ENCODE measurements at places on chromosomes 6 and 20.
A peak's percentile ranks its signal among the peaks of the same experiment; 100 is the strongest.

DNA sequence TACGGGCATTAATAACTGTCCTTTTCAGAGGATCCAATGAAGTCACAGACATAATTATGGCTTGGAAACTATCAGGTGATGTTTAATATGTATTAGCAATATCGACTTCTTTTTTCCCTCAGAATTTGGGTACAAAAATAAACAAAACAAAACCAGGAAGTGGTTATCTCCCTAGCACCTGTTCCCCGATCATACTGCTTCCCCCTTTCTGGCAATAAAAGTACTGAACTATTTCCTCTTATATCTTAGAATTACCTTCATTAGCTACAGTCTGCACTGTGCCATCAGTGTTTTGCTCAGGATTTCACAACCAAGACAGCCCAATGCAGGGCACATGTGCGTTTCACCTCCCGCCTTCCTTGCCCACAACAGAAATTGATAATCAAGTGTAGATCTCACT is 216.9 kb upstream of the BTBD3 start:
- DNase-seq = no peak

- no peak for DNase-seq
Observed at GRCh38 chr6:3575166-3575565, 118.3 kb upstream of the SLC22A23 start.

DNA sequence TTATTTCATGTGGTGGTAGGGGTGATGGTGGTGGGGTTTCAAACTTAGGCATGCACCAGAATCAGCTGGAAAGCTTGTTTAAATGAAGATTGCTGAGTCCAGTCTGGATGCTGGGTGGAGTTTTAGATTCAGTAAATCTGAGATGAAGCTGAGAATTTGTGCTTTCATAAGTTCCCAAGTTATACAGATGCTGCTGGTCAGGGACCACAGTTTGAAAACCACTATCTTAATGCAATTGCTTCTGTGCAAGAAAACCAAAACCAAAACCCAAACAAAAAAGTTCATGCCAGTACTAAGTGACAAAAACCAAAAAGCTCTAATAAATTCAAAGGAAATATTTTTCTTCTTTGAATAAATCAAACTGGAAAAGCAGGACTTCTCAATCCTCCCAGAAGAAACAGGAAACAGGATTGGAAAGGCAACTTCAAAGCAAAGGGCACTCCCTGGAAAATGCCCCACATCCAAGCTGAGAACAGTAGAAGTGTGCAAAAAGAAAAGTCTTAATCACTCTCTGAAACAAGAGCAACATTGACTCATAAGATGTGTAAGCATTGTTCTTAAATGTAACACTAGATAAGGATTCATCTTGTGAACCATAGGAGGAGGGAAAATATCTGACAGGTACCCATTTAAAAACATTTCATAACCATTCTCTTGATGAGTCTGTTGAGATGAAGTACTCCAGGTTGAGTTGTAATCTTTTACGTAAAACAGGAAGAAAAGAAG is 481.5 kb upstream of the HSF2 start:
- no peak for DNase-seq

DNA sequence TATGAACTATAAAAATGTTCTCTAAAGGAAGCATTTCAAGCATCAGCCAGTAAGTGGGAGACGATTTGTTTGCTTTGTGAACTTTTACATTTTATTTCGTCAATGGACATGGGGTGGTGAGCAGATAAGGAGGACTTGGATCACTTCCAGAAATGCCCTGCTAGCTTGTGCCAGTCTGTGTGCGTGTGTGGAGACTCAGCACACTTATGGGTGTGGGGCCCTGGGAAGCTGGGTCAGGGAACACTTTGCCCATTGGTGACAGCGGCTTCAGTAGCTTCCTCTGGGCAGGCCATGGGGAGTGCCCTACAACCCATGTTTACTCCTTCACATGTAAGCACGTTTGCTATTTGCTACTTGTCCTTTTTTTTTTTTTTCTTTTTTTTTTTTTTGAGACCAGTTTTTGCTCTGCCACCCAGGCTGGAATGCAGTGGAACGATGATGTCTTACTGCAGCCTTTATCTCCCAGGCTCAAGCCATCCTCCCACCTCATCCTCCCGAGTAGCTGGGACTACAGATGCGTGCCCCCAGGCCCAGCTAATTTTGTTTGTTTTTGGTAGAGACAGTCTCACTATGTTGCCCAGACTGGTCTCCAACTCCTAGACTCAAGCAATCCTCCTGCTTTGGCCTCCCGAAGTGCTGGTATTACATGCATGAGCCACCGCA is 24.2 kb downstream of the PRDM1 start:
- no peak for DNase-seq

GRCh38 chr6:2140438-2141128 is 104.8 kb downstream of the GMDS start:
- no peak for DNase-seq

GRCh38 chr6:13688692-13689196 is 22.9 kb downstream of the RANBP9 start:
- no peak for DNase-seq

- no peak for DNase-seq
Observed at GRCh38 chr6:157982563-157983405, 1.1 kb downstream of the SYNJ2 start.

DNA sequence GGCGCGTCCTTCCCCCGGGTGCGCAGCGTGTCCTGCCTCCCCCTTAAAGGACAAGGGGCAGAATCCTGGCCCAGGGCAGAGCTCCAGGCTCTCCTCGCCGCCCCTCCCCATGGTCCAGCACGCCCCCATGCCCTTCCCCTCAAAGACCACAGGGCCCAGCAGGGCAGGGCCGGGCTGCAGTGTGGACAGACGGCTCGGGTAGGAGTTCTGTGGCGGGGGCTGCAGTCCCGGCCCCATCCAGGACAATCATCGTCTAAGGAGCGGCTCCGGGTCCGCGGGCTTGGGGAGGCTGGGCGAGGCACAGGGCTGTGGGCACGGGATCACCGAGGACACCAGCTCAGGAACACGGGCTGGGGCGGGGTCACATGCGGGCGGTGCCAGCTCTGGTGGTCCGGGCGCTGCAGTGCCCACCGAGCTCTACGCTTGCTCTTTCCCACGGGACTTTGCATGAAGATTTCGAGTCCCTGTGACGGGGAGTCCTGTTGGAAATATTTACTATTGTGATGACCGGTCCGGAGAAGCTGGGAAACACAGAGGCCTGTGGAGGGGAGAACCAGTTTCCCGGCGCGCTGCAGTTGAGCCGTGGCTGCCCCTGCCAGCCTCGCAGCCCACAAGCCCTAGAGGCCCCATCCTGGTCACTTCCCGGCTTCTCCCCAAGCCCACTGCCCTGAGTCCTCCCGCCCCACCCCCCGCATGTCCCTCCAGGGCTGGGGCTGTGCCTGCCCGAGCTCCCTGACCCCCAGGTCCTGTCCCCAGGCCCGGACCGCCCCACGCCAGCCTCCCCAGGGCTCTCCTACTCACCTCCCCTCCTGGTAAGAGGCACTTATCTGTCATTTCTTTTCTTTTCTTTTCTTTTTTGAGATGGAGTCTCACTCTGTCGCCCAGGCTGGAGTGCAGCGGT is 20.6 kb downstream of the SLC17A9 start:
- DNase-seq = no peak

- no peak for DNase-seq
Observed at GRCh38 chr6:70421509-70421908, 8.2 kb downstream of the FAM135A start.

DNA sequence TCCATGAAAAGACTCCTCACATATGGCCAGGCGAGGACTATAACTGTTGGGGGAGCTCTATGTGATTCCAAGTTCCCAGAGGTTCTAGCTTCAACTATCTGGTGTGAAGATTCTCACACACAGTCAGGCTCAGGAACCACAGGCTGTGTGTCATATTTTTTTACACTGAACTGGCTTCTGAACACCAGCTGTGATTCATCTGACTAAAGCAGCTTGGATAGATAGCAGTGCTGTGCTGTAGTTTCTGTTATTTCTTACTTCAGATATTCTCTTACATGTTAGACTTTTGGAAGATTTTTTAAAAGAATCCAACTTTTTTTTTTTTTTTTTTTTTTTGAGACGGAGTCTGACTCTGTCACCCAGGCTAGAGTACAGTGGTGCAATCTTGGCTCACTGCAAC is 140.7 kb upstream of the MCHR2 start:
- DNase-seq = no peak

DNA sequence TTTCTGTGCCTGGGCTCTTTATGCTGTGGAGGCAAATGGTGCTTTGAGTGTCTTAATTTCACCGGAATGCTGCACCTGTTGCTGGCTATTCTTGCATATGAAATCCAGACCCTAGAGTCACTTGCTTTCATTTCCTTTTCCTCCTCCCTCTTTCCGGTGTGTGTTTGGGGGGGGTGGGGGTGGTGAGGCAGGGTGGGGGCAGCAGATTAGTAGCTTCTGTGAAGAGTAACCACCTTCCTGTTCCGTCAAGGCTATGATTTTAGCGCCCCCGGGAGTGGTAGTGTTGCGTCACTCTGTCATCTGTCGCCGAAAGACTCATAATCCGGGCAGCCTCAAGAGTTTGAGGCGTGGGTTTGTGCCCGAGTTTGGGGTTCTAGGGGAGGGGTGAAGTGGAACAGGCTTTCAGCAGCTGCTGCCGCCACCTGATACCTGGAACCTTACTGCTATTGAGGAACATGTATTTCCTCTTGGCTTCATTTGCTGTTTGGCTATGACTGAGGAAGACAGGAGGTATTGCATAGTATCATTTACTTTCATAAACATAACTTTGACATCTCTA is 49.1 kb downstream of the UTRN start:
- DNase-seq = peak; percentile 60

GRCh38 chr20:48492015-48492714 is 335.6 kb downstream of the PREX1 start:
- no peak for DNase-seq

DNA sequence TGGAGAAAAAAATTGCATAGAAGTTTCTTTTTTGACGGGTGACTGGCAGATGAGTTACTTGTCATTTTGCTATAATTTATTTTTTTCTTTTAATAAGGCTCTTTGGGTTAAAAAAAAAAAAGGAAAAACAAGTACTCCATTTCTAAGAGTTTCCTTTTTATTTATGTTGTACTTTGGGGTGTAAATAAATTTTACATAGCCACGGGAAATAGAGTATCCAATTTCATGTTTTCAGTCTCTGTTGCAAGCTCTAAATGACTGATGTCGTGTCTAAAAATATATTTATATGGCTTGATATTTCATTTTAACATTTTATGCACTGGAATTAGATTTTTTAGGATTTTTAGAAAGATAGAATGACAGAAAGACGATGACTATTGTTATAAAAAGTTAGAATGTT is 3.4 kb downstream of the EYA4 start:
- DNase-seq = no peak

DNA sequence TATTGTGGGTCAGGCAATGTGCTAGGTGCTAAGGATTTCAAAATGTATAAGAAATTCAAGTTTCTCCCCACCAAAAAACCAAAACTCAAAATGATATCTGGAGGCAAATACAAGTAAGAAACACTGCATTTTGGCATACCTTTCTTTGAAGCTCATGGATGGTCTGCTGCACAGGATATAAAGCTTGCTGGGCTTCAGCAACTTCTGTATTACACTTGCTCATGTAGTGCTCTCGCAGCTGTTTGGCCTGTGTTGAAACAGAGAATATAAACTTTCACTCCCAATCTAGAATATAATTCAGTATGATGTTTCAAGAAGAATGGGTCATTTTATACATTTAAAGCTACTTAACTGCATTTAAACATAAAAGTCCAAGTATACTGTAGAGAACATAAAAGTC is 39.6 kb downstream of the SHPRH start:
- no peak for DNase-seq

DNA sequence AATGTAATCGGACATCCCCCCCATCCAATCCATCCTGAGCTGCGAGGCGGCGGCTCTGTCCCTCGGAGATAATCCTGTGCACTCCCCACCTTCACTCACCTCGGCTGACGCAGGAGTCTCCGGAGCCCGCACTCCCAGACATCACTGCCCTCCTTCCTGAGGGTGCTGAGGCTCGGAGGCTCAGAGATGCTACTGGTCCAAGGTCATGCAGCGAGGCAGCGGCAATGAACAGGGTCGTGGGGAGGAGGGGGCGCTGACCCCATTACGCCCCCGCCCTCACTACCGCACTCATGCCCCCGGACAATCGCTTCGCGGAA is 485 bp downstream of the ADISSP start:
- no peak for DNase-seq

GRCh38 chr6:21278375-21278745 is 315.2 kb upstream of the SOX4 start:
- DNase-seq = no peak

DNA sequence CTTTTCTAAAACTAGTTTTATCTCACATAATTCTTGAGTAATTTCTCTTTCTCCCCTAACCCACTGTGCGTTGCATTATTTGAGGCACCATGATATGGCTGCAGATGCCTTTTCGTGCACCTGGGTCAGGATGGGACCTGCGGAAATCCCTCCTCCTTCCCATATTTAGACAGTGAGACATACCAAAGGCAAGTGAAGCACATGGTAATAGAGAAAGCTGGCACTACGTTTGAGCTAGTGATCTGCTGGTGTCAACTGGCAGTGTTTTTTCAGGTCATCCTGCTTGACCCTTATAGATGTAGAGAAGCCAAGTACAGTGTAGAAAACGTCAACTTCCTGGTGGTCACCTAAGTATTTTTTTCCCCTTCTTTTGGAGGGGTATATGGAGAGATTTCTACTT is 71.7 kb downstream of the FOXO3 start:
- no peak for DNase-seq

DNA sequence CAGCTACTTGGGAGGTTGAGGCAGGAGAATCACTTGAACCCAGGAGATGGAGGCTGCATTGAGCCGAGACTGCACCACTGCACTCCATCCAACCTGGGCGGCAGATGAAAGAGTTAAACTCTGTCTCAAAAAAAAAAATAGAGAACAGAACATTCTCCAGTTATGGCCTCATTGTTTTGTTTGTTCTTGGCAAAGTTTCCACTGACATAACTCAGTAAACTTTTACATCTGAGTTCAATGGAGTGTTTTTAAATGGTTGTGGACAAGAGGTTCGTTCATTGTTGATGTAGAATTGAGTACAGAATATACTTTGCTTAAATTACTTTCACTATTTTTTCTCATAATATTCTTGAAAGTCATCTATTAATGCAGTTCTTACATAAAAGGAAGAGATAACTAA is 42.2 kb upstream of the IFNGR1 start:
- DNase-seq = no peak

DNA sequence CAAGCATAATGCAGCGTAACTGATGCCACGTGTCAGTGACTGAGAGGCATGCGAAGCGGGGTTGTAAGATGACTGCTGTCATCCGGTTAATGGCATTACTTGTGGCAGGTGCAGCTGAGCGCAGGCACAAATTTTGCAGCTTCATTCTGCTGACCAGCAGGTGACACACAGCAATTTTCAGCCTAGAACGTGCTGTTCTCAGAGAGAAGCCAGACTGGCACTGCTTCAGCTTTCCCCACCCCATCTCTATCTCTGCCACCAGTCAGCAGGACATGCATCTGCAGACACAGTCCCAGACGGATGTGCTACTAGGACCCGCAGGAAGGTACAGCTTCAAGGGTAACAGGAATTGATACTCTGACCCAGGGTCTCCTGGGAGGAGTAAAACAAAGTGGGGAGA is 221.8 kb downstream of the KIF16B start:
- no peak for DNase-seq

Data from suppressor macrophage treated with lipopolysaccharide for 1 hour (primary cell).